ENCODE measurements at places on chromosomes 3 and 15.

GRCh38 chr3:25294169-25294805, 133.8 kb upstream of the RARB start:
- no peak for DNase-seq

- DNase-seq, result no peak
Measured at GRCh38 chr3:190728574-190729246, 133.8 kb downstream of the GMNC start.

GRCh38 chr15:59332009-59332408, 40.7 kb downstream of the MYO1E start:
- no peak for DNase-seq

DNA sequence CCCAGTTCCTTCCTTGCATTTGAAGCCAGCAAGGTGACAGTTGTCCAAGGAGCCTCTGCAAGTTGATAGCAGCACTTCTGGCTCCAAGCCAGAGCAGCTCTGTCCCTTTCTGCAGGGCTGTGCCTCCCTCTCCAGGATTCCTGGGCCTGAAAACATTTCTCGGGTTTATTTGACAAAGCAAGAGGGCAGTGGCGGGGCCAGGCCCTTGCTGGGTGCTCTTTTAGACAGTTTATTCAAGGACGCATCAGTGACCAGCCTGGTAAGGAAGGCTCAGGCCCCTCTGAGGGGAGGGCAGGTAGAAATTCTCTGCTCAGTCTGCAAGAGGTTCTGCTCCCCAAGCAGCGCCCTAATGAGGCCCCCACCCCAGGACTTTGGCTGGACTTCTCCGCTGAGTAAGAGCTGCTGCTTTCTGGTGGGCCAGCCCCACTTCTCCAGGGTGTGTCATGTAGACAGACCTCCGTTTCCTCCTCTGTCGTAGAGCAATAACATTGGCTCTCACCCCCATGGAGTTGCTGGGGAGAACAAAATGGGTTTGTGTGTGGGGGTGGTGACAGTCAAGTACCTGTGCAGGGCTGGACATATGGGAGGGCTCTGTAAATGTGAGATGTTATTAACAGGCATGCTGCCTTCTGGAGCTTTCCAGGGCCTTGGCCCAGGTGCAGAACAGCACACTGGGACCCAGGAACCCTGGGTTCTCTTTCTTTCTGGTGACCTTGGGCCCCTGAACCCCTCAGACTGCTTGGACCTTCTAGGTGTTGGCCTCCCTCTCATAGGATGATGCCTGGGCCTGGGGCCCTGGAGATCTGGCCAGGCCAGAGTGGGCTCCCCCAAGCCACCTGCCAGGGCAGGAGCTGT, 146.2 kb upstream of the TLE3 start:
- no peak for DNase-seq

DNA sequence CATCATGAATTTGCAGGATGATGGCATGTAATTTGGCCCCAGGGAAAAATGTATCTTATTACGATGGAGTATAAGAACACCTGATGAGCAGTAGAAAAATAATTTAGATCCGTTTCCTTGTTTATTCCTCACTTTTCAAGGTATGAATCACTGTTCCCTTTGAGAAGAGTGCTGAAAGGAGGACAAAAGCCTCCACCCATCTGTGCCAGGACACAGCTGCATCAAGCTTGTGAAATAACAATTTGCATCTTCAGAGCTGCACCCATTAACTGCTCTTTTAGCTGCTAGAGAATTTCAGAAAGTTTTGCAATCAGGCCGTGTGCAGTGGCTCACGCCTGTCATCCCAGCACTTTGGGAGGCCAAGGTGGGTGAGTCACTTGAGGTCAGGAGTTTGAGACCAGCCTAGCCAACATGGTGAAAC, 9.6 kb downstream of the CLDND1 start:
- DNase-seq, result peak; percentile 11

- DNase-seq, result no peak
Measured at GRCh38 chr3:141419946-141420345, 51.6 kb downstream of the ZBTB38 start.

- peak; percentile 69 for DNase-seq
Measured at GRCh38 chr3:108153451-108153981, 62.7 kb upstream of the CD47 start.

GRCh38 chr3:132657869-132658747, 1.5 kb downstream of the ACAD11 start:
- DNase-seq, result no peak

- peak; percentile 84 for DNase-seq
Measured at GRCh38 chr3:49199239-49199899, 28.0 kb downstream of the KLHDC8B start.

- peak; percentile 58 for DNase-seq
Measured at GRCh38 chr3:136078421-136079364, 113.2 kb downstream of the PPP2R3A start.
